ENCODE measurements at places on chromosomes 2 and 18. TPM values are rescaled to one million over a fixed set of nuclear protein-coding genes. Genes with fewer than 3 reads are reported as not detected.

DNA sequence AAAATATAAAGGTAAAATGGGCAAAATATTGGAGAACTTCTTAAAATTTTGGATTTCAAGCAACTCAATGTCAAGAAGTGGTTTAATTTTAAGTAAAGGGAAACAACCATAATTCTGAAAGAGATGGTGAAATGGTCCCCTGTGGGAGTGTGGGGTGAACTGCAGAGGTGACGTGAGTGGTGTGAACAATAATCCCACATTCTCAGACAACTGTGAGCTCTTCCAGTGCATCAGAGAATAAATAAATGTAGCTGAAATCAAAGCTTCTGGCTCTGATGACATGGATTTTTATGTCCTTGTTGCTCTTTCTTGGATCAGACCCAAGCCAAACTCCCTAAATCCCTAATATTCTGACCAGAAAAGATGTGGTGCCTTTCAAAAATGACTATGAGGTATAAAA lies 672.7 kb downstream of the ZEB2 start:
- no peak for DNase-seq

- no peak for DNase-seq
Observed at GRCh38 chr2:164697688-164698461, 76.6 kb upstream of the GRB14 start.

The TDRD15 gene
- not detected for polyA plus RNA-seq

The ACMSD gene
- polyA plus RNA-seq: 0.10 TPM

Measured in GM12878 (cell line).